ENCODE measurements at places on chromosomes 1 and 21. TPM values are rescaled to one million over a fixed set of nuclear protein-coding genes. Genes with fewer than 3 reads are reported as not detected.

GRCh38 chr1:165235155-165235776 lies 121.2 kb downstream of the LMX1A start:
- peaks cover 11% of the 10 kb centered on the region for H3K27me3 ChIP-seq
- peaks cover 10% of the 10 kb centered on the region for H3K4me1 ChIP-seq
- peak; percentile 3 for DNase-seq
- peak overlapping the region; percentile 0 for H3K4me3 ChIP-seq
- no peak overlapping the region for H3K27ac ChIP-seq

DNA sequence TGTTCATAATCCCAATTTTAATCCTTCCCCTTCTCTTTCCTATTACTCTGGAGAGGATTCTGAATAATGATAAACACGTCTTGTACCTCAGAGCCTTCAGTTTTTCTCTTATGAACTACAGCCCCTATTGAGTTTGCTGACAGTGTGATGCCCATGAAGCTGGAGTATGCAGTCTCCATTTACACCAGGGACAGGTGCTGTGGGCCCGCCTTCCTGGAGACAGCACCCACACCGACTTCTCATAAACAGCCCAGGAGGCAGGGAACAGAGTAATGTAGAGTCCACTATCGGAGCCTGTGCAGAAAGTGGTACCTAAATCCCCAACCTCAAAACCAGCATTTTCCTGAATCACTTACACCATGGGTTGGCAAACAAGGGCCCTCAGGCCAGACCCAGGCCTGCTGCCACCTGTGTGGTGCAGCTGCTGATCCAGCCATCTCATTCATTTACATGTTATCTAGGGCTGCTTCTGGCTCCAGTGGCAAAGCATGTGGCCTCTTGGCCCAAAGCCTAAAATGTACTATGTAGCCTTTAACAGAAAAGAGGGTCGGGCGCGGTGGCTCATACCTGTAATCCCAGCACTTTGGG lies 95.1 kb upstream of the KRTAP19-8 start:
- no peaks in the 10 kb centered on the region for H3K4me1 ChIP-seq
- no peaks in the 10 kb centered on the region for H3K36me3 ChIP-seq
- H3K27me3 ChIP-seq: no peaks in the 10 kb centered on the region
- H3K4me3 ChIP-seq: no peak overlapping the region

GRCh38 chr1:222087221-222087920 lies 345.5 kb upstream of the DUSP10 start:
- no peaks in the 10 kb centered on the region for H3K36me3 ChIP-seq
- H3K27me3 ChIP-seq: no peaks in the 10 kb centered on the region
- no peak overlapping the region for H3K4me3 ChIP-seq

DNA sequence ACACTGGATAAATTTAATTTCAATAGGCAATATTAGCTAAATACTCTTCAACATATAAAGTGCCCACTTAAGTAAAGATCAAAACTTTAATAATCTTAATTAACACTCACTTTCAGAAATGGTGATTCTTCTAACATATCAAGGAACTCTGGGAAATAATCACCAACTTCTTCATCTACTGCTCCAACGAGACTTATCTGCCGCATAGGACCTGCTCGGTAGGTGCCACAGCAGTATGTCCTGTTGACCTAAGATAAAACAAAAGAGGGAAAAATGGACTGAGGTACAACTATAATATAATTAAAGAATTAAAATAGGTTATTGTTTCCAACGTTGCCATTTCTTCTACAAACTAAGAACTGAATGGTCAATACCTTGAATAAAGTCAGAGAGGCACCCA lies 18.3 kb upstream of the PHTF1 start:
- H3K27me3 ChIP-seq: no peaks in the 10 kb centered on the region
- no peak overlapping the region for H3K4me3 ChIP-seq
- H3K27ac ChIP-seq: no peak overlapping the region
- DNase-seq: no peak

DNA sequence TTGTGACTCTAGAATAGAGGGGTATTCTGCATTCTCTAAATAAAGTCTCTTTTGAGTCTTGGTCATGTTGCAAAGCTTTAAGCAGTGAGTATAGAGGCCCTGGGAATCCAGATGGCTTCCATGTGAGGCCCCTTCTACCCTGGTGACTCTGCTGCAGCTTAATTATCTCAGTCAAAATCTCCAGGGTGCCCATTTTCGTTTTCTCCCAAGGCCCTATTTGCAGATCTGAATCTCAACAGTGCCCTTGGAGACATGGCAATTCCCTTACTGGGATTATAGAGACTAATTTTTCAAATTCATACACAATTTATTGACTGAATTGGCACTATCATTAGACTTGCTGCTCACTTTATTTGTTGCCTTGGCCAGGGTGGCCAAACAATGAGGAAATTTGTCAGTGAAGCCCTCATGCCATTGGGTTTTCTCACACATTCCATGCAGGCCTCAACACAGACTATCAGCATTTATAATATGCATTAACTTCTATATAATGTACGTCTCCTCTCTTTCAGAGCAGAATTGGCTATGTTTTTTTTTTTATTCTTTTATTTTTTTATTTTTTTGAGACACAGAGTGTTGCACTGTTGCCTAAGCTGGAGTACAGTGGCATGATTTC lies 35.1 kb downstream of the PROX1 start:
- H3K27me3 ChIP-seq: no peaks in the 10 kb centered on the region
- no peak overlapping the region for H3K27ac ChIP-seq
- DNase-seq: no peak
- no peaks in the 10 kb centered on the region for H3K36me3 ChIP-seq
- peaks cover 12% of the 10 kb centered on the region for H3K4me1 ChIP-seq

DNA sequence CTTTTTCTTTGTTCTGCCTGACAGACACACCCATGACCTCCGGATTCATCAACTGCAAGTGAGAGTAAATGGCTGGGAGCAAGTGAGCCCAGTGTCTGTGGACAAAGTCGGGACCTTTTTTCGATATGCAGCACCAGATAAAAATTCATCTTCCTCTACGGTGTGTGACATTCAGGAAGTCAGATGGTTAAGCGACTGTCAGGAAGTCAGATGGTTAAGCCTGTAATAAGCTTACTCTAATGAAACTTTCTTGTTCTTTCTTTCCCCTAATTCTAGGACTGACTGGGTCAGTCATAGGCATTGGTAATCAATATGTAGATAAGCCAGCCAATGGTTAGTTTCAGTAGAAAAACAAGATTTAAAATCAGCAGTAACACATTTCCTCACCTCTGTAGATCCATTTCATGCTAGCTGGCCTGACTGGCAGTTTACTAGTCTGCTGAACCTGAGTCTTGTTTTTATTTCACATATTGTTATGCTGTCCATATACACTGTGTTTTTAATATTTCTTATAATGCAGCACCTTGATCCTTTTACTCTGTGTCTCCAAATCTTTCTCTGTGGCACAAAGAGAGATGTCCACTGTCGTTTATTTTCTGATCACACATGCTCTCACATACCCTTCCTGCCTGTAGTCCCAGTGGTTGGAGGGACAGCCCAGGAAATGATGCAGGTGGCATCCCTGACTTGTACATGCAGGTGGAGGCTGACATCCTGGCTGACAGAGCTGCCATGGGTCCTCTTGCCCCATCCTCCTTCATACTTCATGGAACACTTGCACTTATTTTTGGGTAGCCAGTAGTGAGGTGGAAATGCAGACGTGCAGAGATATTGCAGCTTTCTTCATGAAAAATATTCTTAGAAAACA lies 115.8 kb downstream of the VPS13D start:
- DNase-seq: no peak
- peaks cover 40% of the 10 kb centered on the region for H3K36me3 ChIP-seq
- no peaks in the 10 kb centered on the region for H3K27me3 ChIP-seq
- peak overlapping the region; percentile 86 for H3K27ac ChIP-seq
- H3K4me1 ChIP-seq: peaks cover 38% of the 10 kb centered on the region
- H3K4me3 ChIP-seq: no peak overlapping the region

GRCh38 chr1:54008876-54009275 lies 9.1 kb downstream of the LDLRAD1 start:
- H3K36me3 ChIP-seq: no peaks in the 10 kb centered on the region
- H3K4me3 ChIP-seq: no peak overlapping the region
- H3K4me1 ChIP-seq: no peaks in the 10 kb centered on the region
- no peak for DNase-seq
- no peaks in the 10 kb centered on the region for H3K27me3 ChIP-seq

DNA sequence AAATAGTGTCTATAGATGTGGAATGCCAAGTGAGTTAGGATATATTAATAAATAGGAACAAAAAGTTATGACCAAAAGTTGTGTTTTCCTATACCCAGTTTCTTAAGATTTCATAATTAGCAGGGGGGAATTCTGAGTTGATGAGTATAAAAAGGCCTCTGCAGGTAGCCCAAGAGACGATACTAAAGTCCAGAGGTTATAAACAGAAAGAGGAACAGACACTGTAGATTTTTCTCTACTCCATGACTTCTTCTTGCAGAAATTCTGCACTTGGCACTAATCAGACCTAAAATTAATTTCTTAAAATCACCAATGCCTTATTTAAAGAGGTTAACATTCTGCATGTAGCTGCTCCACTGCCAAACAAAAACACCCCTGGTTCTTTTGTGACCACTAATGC lies 62.6 kb downstream of the ROR1 start:
- no peaks in the 10 kb centered on the region for H3K4me1 ChIP-seq
- no peak overlapping the region for H3K27ac ChIP-seq
- no peaks in the 10 kb centered on the region for H3K36me3 ChIP-seq
- H3K27me3 ChIP-seq: no peaks in the 10 kb centered on the region
- DNase-seq: no peak

DNA sequence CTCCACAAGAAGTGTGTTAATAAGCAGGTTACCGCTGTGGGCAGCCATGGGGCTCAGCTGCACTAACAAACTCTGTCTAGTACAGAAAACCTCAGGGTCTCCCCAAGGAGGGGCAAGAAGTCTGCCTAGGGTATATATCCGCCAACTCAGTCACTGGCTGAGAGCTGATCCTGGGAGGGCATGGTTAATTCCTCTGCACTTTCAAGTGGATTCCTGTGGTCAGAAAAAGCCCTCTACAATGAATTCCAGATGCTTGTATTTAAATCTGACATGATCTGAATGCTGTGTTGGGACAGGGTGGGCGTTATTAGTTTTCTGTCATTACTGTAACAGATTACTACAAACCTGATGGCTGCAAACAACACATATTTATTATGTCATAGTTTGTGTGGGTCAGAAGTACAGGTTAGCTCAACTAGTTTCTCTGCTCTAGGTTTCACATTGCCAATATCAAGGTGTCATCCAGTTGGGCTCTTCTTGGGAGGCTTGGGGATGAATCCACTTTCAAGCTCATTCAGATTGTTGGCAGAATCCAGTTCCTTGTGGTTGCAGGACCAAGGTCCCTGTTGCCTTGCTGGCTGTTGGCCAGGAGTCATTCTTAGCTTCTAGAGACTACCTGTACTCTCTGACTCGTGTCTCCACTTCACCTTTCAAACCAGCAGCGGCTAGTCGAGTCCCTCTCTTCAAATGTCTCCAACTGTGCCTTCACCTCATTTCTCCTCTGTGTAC lies 8.0 kb upstream of the SELE start:
- peaks cover 9% of the 10 kb centered on the region for H3K4me1 ChIP-seq
- peak; percentile 44 for DNase-seq
- H3K36me3 ChIP-seq: no peaks in the 10 kb centered on the region
- H3K27me3 ChIP-seq: no peaks in the 10 kb centered on the region
- H3K4me3 ChIP-seq: no peak overlapping the region

DNA sequence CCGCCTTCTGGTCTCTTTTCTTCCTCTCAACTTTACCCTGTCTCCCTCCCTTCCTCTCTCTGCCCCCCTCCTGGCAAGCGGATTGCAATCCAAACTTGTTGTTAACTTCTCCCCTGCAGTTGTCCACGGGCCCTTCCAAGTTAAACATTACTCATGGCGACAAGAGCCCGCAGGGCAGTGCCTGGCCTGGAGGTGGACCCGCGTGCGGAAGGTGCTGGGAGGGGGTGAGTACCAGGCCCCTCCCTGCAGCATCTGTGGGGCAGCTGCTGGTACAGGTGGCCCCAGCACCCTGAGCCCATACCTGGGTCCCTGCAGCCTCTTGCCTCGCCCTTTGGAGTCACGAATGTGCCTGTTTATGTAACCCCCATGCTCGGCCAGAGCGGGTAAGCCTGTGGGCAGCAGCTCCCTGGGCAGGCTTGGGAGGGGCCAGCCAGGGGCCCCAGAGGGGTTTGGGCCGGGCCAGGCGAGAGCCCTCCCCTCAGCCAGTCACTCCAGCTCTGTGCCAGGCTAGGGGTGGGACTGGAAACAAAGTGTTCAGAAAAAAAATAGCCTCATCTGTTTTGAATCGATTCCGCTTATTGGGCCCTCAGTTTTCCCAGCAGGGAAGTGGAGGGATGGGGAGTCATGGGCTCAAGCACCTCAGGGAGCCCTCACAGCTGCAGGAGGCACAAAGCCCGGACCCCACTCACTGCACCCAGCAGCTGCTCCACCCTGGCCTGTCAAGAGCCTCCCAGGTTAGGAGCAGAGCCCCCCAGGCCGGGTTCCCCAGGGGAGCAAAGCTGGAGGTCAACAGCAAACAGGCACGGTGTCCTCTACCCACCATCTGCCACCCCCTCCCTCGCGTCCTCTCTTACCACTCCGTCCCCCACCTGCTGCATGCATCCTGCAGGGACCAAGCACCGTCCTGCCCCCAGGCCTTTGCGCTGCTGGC lies 14.0 kb upstream of the FAAP20 start:
- peak overlapping the region; percentile 75 for H3K27ac ChIP-seq
- H3K36me3 ChIP-seq: no peaks in the 10 kb centered on the region
- H3K4me1 ChIP-seq: peaks cover 41% of the 10 kb centered on the region
- H3K4me3 ChIP-seq: no peak overlapping the region

- H3K27me3 ChIP-seq: no peaks in the 10 kb centered on the region
- H3K4me3 ChIP-seq: no peak overlapping the region
- H3K4me1 ChIP-seq: peaks cover 7% of the 10 kb centered on the region
These were observed 42.9 kb downstream of the IER5 start for GRCh38 chr1:181131255-181131941.

- no peaks in the 10 kb centered on the region for H3K36me3 ChIP-seq
- H3K27ac ChIP-seq: no peak overlapping the region
- peaks cover 26% of the 10 kb centered on the region for H3K4me1 ChIP-seq
- H3K27me3 ChIP-seq: no peaks in the 10 kb centered on the region
- DNase-seq: no peak
- H3K4me3 ChIP-seq: no peak overlapping the region
These were observed 837.9 kb upstream of the CXADR start for GRCh38 chr21:16674949-16675348.

DNA sequence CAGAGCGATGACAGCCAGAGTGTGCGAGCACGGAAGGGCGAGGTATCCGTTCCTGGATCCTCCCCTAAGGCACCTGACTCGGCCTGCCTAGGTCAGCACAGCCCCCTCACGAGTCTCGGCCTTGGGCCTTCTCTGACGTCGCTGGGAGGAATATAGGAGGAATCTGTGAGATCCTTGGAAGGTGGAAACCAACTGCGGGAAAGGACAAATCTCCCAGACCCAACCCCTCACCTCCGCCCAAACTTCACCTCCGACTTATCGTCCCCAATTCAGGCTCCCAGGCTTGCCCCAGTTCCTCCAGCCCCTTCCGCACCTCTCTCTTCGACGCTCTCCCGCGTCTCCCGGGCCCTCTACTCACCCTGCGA lies 494 bp downstream of the APH1A start:
- peaks cover 17% of the 10 kb centered on the region for H3K36me3 ChIP-seq
- peak overlapping the region; percentile 69 for H3K4me3 ChIP-seq
- peak; percentile 52 for DNase-seq
- H3K27me3 ChIP-seq: no peaks in the 10 kb centered on the region

GRCh38 chr1:153346077-153346723 lies 2.4 kb downstream of the PGLYRP4 start:
- H3K36me3 ChIP-seq: no peaks in the 10 kb centered on the region
- no peaks in the 10 kb centered on the region for H3K4me1 ChIP-seq
- H3K4me3 ChIP-seq: no peak overlapping the region

The FCRL5 gene
- total RNA-seq: 0.15 TPM

The HAO2 gene
- total RNA-seq: not detected

The C4BPA gene
- total RNA-seq: not detected

The TIE1 gene
- 39.1 TPM for total RNA-seq

The CHIA gene
- total RNA-seq: not detected

The TMEM125 gene
- 59.0 TPM for total RNA-seq

The OLFML3 gene
- total RNA-seq: 20.2 TPM

The CD1E gene
- 0.92 TPM for total RNA-seq

The ADGRL4 gene
- total RNA-seq: 26.5 TPM
